ENCODE measurements at places on chromosomes 2 and 18.
A peak's percentile ranks its signal among the peaks of the same experiment; 100 is the strongest.

DNA sequence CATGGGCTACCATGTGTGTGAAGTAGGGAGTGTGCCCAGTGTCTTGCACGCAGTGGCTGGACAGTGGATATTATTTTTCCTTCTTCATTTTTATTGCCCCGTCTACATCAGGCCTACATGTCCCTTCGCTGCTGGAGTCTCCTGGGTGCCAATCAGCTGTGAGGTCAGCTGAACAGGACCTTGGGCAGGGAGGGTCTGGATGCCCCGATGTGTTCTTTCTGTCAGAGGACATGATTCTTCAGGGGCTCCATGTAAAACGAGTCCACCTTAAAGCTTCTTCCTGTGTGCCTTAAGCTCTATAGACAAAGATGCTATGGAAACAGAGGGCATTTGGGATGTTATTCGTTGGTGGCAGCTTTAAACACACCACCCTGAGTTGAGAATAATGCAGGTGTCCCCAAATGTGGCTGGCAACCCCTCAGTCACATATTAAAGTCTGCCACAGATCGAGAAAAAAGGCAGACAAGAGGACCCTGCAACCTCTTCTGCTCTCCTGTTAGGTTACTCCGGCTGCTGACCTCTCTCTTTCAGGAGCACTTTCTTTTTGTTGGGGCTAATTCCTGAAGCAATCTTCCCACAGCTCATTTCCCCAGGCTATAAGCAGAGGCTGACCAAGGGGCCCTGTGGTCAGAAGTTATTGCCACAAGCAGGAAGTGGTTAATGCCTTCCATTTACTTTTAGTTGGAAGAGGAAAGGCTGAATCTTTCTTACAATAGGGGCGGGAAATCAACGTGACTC is 20.0 kb downstream of the GREB1 start:
- DNase-seq, result no peak

- DNase-seq, result no peak
Measured at GRCh38 chr2:240095556-240096523, 40.3 kb downstream of the COPS9 start.

- no peak for DNase-seq
Measured at GRCh38 chr2:223095207-223095606, 43.2 kb downstream of the KCNE4 start.

DNA sequence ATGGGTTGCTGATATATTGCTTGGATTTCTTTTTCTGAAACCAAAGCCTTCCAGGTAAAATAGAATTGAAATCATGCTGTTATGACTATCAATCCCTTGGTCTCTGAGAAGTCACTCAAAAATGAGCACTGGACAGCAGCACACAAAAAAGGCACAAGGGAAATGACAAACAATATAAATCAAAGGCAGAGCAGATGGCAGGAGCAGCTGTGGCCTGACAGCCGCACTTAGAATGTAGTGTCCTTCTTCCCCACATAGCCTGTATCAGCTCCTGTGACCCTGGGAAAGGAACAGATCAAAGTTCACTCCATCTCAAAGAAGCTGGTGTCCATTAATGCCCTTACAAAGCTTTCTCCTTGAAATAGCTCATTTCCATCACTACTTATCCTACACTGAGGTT is 326.7 kb downstream of the SUCLG1 start:
- DNase-seq, result no peak

DNA sequence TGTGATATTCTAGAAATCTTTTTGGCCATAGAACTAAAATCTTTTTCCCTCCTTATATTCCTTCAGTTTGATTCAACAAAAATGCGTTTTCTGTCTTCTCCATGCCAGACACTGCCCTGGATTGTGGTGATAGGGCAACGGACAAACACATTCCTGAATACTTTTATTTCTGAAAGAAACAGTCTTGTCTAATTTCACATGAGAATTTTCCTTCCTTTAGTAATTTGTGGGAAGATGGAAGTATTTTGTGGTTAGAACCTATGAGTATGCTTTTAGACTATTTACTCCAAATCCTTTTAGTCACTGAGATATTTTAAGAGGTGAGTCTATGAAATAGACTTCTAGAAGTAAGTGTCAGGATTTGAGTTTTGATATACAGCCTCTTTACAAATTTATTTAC is 49.6 kb downstream of the COL5A2 start:
- DNase-seq, result peak; percentile 82

GRCh38 chr18:78857314-78858150 is 122.1 kb upstream of the SALL3 start:
- DNase-seq, result no peak

Measured in fibroblast of skin of left quadriceps (primary cell).